ENCODE measurements at places on chromosomes 12 and 14.
A peak's percentile ranks its signal among the peaks of the same experiment; 100 is the strongest.

DNA sequence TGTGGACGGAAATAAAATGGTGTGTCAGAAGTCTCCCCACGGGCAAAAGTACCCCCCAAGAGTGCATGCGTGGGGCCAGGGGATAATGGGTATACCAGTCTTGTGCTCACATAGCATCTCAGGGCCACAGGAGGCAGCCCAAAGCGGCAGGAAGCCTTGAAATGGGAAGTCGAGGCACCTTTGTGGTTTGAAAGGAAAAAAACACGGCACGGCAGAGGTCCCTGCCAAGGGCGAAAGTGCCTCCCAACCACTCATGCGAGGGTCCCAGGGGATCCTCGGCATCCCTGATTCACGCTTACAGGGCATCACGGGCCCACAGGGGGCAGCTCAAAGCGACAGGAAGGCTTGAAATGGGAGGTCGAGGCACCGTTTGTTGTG lies 583.2 kb downstream of the ALG10 start:
- DNase-seq: no peak

GRCh38 chr12:31589904-31590641 lies 863 bp downstream of the DENND5B start:
- DNase-seq: no peak

- DNase-seq: no peak
Observed at GRCh38 chr12:129276361-129277060, 423.2 kb downstream of the GLT1D1 start.

GRCh38 chr12:7069386-7069785 lies 8.9 kb downstream of the C1S start:
- DNase-seq: no peak

DNA sequence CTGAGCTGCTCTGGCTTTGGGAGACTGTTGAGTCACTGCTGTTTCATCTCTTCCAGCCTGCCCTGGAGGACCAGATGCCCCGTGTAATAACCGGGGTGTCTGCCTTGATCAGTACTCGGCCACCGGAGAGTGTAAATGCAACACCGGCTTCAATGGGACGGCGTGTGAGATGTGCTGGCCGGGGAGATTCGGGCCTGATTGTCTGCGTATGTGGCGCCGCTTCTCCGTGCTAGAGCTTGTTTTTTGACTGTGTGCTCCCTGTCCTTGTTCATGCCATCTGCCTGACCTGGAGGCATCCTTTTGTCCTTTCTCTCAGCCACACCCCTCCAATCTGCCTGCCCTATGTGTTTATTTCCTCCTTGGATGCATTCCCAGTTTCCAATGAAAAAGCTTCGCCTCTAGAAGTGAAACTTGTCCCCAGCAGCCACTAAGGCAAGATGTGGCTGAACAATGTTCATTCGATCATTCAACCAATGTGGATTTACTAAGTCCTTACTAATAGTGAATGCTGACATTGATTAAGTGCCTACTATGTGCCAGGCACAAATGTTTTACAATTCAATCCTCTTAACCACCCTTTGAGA lies 98.6 kb downstream of the NT5DC3 start:
- no peak for DNase-seq

GRCh38 chr12:104725610-104726009 lies 232.5 kb downstream of the SLC41A2 start:
- DNase-seq: no peak

DNA sequence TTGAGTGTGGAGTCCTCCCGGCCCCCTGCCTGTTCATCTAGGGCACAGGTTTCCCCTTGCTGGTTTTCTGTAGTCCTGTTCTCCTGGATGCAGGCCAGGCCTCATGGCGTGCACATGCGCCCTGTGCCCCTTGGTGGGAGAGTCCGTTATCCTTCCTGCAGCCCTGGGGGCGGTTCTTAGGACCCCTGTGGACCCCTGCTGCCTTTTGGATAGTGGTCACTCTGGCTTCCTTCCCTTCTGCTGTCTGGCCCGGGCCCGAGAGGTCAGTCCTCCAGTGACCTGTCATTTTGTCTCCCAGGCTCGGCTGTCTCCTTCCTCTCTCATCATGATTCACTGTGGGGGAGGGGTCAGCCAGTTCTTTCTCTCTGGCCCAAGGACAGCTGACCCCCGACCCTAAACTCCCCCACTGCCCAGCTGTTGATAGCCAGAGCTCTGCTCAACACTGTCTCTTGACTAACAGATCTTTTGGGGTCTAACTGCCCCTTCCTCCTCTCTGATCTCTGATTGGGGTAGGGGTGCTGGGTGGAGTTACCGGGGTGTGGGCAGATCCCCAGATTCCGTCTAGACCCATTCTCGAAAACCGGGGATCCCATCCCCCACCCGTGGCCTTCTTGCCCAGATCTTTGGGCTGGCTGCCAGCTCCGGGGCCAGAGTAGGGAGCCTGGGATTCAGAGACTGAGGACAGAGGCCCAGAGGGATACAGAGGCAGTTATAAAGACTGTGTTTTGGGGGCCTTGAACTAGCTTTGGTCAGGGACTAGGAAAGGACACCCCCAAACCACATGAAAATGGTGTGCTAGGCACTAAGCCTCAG lies 7.0 kb downstream of the CCND2 start:
- no peak for DNase-seq

- no peak for DNase-seq
Observed at GRCh38 chr12:126627596-126627995, 1562.4 kb downstream of the AACS start.

DNA sequence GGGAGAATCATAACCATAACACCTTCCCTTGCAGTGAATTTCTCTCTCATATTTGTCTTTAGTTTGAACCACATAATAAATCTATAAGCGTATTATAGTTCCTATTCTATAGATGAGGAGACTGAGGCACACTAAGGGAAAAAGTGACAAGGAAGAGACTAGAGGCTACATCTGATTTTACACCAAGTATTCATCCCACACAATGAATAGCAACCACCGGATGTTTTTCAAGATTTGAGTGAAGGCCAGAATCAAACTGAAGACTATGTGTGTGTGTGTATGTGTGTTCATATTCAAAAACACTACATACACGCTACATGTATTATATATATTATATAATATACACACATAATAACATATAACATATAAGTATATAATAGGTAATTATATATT lies 4.7 kb downstream of the ASB2 start:
- no peak for DNase-seq

DNA sequence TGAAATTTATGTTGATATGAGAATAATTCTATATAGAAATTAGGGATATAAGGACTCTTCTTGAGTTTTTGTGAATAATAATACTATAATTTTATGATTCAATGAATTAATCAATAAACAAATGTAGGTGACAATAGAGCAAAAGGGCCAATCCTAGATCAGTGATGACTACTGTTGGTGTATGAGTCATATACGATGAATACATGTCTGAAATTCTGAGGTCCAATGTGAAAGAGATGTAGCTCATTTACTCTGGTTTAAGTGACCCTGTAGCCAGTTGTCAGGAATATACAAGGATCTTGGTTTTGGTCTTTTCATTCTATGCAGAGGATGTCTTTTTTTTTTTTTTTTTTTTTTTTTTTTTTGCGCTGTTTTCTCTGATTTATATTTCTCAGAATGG lies 72.1 kb upstream of the RTL1 start:
- DNase-seq: no peak

GRCh38 chr12:6135071-6135470 lies 10.6 kb upstream of the VWF start:
- DNase-seq: no peak

GRCh38 chr12:90084018-90084417 lies 375.4 kb upstream of the ATP2B1 start:
- DNase-seq: no peak

GRCh38 chr12:6780573-6780972 lies 8.3 kb downstream of the LAG3 start:
- DNase-seq: no peak

DNA sequence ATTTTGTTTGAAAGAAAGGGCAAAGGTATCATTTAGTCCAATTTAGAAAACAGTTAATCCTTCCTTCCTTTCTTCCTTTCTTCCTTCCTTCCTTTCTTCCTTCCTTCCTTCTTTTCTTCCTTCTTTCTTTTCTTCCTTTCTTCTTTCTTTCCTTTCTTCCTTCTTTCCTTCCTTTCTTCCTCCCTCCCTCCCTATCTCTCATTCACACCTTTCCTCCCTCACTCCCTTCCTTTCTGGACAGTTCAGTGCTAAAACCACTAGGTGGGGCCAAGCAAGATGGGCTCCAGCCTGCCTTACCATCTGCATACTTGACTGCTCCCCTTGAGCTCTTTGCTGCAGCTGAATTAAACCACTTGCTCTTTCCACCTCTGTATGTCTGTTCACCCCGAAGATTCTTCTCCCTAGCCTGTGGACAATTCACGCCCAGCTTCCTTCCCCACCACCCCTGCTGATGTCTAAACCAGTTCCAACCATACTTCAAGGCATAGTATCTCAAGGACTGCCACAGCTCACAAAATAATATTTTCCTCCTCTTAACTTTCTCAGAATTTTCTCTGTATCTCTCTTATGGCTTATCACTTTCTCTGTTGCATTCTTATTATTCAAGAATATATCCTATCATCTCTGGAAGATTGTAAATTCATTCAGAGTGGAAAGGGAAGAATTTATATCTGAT lies 78.0 kb downstream of the DBX2 start:
- DNase-seq: no peak

GRCh38 chr12:26282339-26282940 lies 87.1 kb downstream of the SSPN start:
- no peak for DNase-seq

DNA sequence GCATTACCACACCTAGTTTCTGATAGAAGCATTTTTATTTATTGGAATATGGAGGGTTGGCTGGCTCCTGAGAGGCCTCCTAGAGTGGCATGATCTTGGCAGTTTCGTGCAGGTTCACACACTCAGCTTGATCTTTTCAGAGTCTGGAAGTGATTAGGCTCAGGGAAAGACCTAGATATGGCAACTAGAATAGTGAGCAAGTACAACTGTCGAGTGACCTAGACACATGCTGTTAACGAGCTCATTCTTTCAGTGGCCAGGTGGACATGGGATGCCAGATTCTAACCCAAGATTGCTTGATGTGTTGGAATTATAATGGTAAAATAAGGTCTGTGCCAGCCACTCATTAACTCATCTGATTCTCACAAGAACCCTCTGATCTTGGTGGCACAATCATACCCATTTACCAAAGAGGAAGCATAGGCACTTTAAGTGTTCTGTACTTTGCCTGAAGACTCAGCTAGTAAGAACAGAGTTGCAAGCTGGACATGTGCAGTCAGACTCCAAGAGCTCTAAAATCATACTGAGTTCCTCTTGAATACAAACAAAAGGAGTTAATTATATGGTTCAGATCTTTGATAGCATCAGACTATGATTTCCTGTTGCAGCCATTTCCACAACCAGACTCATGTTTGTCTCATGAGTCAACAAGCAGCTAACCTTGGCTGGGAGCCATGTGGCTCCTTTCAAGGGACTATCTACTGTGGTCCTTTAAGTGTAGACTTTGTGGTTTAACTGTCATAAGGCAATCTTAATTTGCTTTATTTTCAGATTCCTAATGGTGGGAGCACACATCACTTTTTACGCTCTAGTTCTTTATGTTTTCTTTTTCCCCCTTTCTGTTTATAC lies 144.2 kb downstream of the PLEKHA5 start:
- peak; percentile 92 for DNase-seq

- no peak for DNase-seq
Observed at GRCh38 chr12:93589081-93589480, 16.6 kb downstream of the SOCS2 start.

DNA sequence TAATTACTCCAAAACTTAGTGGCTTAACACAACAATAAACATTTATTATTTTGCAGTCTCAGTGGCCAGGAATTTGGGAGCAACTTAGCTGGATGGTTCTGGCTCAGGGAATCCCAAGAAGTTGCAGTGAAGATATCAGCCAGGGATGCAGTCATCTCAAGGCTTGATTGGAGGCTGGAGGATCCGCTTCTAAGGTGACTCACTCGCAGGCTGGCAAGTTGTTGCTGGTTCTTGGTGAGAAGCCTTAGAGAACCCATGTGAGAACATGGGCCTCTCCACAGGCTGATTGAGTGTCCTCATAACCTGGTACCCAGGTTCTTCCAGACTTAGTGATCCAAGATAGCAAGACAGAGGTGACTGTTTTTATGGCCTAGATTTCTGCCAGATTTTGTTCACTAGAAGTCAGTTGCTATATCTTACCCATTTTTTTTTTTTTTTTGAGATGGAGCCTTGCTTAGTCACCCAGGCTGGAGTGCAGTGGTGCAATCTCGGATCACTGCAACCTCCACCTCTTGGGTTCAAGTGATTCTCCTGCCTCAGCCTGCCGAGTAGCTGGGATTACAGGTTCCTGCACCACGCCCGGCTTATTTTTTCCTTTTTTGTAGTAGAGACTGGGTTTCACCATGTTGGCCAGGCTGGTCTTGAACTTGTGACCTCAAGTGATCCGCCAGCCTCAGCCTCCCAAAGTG lies 32.5 kb downstream of the BRMS1L start:
- no peak for DNase-seq

GRCh38 chr14:45990252-45990651 lies 661.3 kb downstream of the RPL10L start:
- no peak for DNase-seq

GRCh38 chr14:104600141-104600643 lies 4.4 kb downstream of the TMEM179 start:
- DNase-seq: no peak

DNA sequence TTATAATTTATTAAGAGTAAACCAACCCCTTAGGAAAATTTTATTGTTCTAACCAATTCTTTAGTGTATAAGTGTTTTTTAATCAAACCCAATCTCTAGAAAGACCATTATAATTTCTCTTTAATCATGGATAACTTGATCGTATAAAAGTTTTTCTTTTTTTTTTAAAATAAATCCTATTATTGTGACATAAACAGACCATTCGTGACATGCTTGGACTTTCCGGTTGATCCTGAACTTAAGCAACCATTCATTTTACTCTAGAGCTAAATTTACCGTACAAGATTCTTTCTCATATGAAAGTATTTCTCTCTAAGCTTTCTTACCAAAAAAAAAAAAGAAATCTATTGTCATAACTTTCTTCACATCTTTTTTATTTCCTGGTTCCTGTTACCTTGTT lies 32.6 kb upstream of the SLC38A4 start:
- DNase-seq: no peak

DNA sequence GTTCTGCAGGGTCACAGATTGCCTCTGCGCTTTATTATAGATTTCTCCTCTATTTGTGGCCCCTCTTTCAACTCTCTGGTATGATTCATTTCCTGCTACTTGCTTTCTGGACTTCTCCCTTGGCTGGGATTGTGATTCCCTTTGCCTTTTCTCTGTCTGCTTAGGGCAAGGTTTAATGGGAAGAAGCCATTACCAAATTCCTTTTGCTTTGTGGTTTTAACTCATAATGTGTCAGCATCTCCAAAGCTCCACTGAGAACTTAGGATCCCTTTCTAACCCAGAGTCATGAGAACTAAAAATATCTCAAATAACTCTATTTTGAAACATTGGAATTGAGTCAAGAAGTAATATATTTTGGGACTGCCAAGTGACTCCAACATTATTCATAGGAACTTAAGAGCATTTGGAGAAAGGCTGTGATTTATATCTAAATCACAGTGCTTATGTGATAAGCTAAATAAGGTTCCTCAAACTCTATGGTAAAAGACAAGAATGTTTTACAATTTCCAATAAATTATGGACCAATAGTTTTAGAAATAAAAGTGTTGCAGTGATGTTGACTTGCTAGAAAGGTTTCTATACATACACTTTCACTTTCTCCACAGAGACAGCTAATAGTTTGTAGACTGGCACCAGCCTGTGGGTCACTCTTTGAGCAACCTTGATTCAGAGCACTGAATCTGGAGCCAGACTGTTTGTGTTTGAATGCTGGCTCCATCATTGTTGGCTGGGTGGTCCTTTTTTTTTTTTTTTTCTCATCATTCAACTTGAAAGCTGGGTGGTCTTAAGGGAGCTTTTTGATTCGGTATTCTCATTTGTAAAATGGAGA lies 93.9 kb downstream of the DACT1 start:
- DNase-seq: peak; percentile 97

All from kidney epithelial cell (primary cell).